ENCODE measurements at places on chromosomes 5 and 9. TPM values are rescaled to one million over a fixed set of nuclear protein-coding genes. Genes with fewer than 3 reads are reported as not detected.
A peak's percentile ranks its signal among the peaks of the same experiment; 100 is the strongest.

ALG2 gene
- total RNA-seq: 30.1 TPM

FABP6 gene
- 0.83 TPM for total RNA-seq

GRCh38 chr5:176557846-176558245 is 8.7 kb downstream of the CDHR2 start:
- no peak for DNase-seq

DNA sequence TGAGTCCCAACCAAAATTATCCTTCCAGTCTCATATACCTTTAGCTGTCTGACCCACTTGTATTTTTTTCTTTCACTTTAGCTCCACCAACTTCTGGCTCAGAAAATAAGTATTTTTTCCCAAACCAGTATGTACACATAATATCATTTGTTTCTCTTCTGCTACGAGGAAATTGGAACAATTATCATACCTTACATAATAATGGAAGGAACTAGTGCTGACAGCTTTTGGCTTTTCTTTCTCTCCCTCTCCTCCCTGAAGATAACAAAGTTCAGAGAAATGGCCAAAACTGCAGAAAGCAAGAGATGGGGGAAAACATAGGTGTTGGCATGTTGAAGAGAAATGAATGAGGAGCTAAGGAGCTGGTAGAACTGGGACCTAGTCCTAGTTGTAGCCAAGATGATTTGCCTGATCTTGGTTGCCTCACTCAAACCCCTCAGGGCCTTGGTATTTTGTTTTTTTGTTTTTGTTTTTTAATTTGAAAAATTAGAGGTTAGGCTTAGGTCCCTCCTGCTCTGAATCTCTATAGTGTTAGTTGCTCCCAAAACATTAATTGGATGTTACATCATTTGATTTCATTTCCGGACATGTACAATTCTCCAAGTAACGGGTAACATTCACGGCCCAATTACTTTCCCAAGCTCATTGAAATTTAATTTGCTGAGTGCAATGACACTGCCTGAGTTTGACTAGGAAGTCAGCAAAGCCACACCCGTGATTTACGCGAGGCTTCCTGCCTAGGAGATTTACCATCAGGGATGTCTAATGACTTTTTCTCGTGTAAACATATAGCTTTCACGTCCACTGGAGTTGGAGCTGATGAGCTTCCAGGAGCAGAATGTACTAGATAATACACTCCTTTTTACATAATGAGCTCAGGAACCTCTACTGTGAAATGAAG is 291.6 kb downstream of the TLE1 start:
- peak; percentile 22 for DNase-seq

PLAC8L1 gene
- total RNA-seq: 1.9 TPM

DNA sequence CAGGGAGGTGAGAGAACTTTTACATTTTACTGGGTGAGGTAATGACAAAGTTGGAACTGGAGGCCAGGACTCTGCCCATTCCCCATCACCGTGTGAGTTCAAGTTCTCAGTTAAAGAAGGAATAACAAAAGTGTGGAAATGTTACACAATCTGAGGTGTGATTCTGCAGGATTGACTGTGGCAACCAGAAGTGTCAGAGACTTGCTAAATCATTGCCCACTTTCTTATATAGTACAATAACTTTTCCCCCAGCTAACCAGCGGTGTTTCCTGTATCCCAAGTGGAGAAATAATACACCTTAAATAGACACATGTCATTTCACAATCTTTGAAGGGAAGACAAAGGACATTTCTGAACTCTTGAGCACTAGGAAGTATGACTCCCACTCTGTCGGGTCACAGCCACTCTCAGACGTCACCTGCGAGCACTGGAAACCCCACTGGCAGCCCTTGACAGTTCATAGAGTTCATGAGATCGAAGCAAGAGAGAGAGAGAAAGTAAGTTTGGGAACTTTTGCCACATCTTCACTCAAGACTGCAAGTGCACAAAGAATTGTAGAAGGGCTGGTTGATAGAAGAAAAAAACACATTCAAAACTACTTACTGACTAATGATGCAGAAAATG is 28.4 kb downstream of the PAX5 start:
- no peak for DNase-seq

DNA sequence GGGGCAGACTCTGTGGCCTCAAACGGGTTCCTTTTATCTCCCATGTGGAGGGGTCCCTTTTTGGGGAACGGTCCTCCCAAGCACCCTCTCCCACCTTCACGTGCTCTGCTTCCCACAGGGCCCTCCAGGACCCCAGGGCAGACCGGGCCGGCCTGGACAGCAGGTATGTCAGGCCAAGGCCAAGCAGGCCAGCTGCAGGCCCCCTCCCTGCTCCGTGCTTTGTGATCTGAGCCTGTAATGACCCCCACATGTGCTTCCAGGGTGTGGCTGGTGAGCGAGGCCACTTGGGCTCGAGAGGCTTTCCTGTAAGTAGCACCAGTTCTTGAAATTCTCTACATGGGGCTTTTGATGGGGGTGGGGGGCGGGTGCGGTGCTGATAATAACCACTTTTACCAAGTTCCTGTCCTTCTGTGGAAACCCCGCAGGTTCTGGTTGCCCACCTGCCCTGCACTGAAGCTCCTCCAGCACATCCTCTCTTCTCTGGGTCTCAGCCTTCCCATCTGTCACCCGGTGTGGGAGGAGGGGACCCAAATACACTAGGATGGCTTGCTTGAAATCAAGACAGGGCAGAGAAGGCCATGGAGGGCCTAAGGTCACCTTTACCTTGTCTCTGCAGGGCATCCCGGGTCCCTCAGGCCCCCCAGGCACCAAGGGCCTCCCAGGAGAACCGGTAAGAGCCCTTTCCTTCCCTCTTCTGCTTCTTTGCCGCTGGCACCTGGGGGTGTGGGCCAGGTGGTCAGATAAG is 57.9 kb upstream of the ORM1 start:
- no peak for DNase-seq

PLPP6 gene
- 30.9 TPM for total RNA-seq

DNA sequence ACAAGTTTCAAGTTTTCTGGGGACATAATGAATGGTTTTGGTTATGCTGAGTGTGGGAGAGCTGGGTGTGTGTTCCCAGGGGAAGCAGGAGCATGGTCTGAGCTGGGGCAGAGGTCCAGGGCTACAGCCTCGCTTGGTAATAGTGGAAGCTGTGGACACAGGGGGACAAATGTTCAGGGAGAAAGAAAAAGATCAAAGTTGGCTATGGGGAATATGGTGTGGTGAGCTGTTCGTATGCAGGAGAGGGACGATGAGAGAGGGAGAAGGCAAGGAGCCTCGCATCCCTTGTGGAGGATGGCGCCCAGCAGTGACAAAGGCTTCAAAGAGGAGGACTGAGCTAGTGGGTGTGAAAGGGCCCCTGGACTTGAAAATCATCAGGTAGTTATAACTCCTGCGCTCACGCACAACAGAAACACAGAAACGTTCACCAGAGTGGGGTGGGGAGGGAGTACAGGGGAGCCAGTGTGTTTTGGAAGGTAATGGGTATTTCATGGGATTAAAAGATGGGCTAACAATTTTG is 77.2 kb downstream of the TENT4A start:
- no peak for DNase-seq

DNA sequence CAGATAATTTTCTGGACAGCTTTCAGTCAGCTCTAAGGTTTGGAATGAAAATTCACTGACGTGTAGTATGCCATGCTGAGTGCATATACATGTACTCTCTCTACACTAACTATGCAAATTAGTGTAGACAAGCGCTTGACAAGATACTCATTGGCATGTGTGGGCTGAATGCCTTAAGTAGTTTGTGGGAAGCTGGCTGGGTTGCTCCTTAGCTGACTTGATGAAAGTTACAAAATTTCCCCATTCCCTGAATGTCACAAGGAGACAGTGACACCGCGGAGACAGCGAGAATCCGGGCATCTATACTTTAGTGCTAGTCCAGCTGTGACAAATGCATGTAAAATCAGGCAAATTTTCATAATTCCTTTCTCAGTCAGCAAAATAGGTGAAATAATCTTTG is 51.6 kb upstream of the C5orf46 start:
- DNase-seq: no peak

DNA sequence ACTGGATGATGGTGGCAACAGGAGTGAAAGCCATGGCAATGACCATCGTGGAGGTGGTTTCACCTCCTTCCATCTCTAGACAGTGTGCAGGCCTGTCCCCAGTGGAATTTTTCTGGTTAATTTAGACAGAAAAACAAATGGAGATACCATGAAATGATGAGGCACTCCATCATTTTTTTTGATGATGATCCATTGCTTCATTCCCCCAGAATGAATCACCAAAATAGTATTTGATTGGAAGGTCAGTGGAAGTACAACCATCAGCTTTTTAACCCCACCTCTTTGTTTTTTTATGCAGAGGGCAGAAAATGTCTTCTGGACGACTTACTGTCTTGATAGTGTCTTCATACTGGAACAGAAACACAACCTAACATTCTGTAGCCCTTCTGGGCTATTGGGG is 42.6 kb upstream of the ADRA1B start:
- no peak for DNase-seq

DNA sequence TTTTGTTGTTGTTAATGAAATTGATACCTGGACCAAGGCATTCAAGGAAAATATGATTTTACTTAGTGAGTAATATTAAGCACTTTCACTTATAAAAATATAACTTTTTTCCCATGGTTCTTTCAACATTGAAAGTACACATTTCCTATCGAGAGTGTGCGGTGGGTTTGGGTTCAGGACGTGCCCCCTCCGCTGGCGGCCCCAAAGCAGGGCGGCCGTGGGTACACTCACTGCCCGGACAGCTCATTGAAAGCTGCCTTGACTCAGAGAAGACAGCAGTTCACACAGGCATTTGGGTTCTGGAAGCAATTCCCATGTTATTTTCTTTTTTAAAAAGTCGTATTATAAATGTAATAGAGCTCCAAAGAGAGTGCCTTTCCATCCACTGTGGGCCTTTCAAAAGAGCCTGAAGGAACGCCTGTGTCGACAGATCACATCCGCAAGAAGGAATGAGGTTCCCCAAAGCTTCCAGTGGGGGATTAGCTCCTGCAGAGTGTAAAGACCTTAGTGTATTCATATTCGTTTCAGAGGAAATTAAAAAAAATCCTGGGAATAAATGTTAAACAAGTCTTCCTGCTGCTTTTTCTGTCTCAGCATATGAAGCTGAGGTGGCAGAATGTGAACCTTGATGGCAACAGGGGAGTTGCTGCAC is 74.3 kb downstream of the PRDM6 start:
- DNase-seq: no peak

Measured in A673 (cell line).